ENCODE measurements at places on chromosomes 6 and 20. TPM values are rescaled to one million over a fixed set of nuclear protein-coding genes. Genes with fewer than 3 reads are reported as not detected.

The SNPH gene
- total RNA-seq, result 2.4 TPM

The RNF182 gene
- total RNA-seq, result not detected

The CEP43 gene
- 16.4 TPM for total RNA-seq

The RAB44 gene
- total RNA-seq, result 0.11 TPM

The CLPSL2 gene
- not detected for total RNA-seq

The WFDC2 gene
- total RNA-seq, result 12.9 TPM

The DYNLT1 gene
- 125 TPM for total RNA-seq

The AURKA gene
- total RNA-seq, result 20.0 TPM

The DCDC2 gene
- not detected for total RNA-seq

The HLA-DPA1 gene
- total RNA-seq, result 14.9 TPM

The PAQR8 gene
- 8.6 TPM for total RNA-seq

The RAD21L1 gene
- total RNA-seq, result under 0.01 TPM

The FAM209A gene
- 0.33 TPM for total RNA-seq

The DEFB129 gene
- not detected for total RNA-seq

The NCOA5 gene
- 19.2 TPM for total RNA-seq

The INSM1 gene
- total RNA-seq, result not detected

The NHLRC1 gene
- total RNA-seq, result 3.9 TPM

The PHACTR2 gene
- total RNA-seq, result 76.2 TPM

The STX16 gene
- total RNA-seq, result 41.6 TPM

The PRDM13 gene
- not detected for total RNA-seq

The MAS1 gene
- not detected for total RNA-seq

The CABLES2 gene
- total RNA-seq, result 2.4 TPM

The MAN1A1 gene
- total RNA-seq, result 8.2 TPM

The TMEM200A gene
- total RNA-seq, result 0.33 TPM

The IL17F gene
- not detected for total RNA-seq
